Jurkat, Clone E6-1 (cell line): ENCODE measurements at places on chromosomes 7 and 10.

- no peak for DNase-seq
These were observed 3.0 kb upstream of the SKIDA1 start for GRCh38 chr10:21528236-21529031.

DNA sequence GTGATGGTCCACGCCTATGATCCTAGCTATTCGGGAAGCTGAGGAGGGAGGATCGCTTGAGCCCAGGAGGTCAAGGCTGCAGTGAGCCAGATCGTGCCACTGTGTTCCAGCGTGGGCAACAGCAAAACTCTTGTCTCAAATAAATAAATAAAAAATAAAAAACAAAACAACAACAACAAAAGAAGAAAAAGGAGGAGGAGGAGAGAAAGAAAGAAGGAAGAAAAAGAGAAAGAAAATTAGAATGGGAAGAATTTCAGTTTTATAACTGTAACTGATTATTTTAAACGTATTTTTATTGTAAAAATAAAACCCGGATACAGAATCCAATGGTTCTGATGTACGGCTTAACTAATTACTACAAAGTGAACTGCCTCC is 37.2 kb upstream of the PSAP start:
- DNase-seq = no peak

DNA sequence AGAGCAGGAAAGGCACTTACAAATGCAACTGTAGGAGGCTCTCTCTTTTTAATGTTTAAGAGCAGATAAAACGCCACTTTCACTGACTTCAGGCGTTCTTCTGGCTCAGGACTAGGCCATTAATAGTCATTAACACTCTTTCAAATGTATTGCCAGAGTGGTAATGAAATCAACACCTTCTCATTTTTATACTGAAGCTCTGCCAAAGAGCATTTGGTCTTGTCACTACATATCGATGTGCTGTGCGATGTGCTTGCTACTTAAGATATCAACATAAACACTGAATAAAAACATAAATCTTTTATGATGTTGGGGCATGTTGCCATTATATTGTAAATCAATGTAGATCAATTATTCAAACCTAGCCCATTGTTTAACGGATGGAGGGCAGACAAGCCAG is 634.7 kb downstream of the ARL4A start:
- no peak for DNase-seq

DNA sequence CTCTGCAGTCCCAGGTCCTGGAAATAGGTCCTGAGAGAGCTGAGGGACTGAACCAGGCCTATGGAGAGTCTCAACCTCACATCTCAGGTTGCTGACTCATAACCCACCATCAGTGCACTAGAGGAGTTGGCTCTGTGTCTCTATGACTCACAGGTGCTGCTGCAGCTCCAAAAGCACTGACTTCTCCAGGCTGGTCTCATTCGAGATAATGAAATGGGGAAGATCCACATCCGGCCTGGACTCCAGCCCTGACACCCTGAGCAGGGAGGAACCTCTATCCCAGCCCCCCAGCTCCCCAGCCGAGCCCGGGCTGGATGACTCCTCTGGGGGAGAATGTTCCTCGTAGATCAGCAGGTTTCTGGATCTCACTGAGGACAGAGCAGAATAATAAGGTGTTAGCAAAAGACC is 35.5 kb upstream of the DGKI start:
- no peak for DNase-seq
